ENCODE measurements at places on chromosomes 13 and 19.

GRCh38 chr19:1874554-1875185, 10.6 kb downstream of the ABHD17A start:
- DNase-seq = no peak

DNA sequence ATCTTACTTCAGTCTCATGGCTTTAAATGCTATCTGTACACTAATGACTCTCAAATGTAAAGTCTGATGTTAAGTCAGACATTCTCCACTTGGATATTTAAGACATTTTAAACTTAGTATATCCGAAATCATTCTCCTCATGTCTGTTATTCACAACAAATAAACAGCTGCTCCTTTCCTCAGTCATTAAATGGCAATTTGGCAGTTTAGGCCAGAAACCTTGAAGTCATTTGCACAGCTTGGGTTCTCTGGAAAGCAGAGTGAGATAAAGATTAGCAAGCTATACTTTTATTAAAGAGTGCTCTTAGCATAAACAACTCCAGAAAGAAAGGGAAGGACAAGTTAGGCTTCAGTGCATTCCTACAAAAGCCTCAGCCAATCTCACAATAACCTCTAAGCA, 53.7 kb downstream of the DNAJC15 start:
- DNase-seq = no peak

GRCh38 chr13:70708775-70709174, 600.5 kb upstream of the KLHL1 start:
- DNase-seq = no peak

- no peak for DNase-seq
Measured at GRCh38 chr19:6011206-6011605, 33.3 kb upstream of the RANBP3 start.

DNA sequence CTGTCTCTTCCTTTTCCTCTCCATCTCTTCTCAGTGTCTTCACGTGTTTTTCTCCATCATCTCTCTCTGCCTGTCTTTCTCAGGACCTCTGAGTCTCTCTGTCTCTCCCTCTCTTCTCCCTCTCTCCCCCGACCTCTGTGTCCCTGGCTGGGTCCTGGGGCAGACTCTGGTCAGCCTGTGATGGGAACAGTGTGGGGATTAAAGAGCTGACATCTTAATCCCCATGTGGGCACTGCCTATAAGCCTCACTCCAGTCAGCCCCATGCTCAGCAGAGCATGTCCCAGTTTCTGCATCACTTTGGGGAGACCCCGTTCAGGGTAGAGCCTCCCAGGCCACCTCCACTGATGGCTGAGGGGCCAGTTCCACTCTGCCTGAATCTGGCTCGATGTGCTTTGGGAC, 16.2 kb downstream of the EGLN2 start:
- no peak for DNase-seq

- no peak for DNase-seq
Measured at GRCh38 chr13:78169386-78169785, 250.8 kb upstream of the EDNRB start.

GRCh38 chr13:61180234-61180633, 235.4 kb downstream of the PCDH20 start:
- no peak for DNase-seq

DNA sequence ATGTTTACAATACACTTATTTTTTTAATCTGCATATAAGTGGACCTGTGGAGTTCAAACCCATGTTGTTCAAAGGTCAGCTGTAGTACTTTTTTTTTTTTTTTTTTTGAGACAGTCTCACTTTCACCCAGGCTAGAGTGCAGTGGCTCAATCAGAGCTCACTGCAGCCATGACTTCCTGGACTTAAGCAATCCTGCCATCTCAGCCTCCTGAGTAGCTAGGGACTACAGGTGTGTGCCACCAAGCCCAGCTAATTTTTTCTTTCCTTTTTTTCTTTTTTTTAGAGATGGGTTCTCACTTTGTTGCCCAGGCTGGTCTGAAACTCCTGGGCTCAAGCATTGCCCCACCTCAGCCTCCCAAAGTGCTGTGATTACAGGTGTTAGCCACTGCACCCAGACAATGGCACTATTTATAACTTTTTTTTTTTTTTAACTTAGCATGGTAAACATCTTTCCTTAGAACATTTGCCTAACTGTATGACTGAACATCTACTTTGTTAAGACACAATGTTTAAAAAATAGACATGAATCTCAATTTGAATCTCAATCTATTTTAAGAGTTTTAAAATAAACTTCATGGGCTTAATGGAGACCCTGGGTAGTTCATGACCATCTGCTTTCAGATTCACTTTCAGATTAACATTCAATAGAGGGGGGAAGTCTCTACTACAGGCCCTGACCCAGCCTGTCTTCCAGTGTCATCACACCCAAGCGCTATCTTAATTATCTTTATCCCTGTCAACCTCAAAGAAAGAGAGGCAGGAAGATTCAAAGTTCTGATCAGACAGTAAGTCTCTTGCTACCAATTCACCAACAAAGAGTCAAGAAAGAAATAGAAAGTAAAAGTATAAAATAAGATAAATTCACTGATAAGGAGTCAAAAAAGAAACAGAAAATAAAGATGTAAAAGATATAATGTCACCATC, 97.7 kb upstream of the DOCK9 start:
- no peak for DNase-seq

GRCh38 chr19:45136507-45137178, 24.1 kb downstream of the NKPD1 start:
- DNase-seq = no peak

GRCh38 chr13:44111701-44112100, 232.0 kb downstream of the LACC1 start:
- no peak for DNase-seq

DNA sequence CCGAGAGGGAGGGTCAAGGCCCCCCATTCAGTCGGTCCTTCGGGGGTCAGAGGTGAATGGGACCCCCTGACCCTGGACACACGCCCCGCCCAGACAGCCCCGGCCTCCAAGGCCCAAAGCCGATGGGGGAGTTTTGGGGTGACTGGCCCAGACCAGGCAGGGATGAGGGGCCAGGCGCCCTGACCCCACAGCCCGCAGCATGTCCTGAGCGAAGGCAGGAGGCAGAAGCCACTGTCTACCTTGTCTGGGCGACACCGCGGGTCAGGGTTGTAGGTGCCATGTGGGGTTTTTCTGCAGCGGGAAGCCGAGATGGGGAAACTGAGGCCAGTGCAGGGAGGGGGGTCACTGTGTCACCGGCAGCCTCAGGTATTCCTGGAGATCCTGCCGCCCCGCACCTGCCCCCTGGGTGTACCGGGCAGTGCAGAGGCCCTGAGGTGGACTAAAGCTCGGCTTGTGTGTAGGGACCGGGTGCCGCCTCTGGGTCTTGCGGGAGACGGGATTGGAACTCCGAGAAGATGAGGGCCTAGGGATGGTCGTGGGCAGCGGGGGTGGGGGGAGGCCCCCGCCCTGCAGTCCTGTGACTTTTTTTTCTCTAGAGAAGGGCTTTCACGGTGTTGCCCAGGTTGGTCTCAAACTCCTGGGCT, 8.5 kb downstream of the ARID3A start:
- no peak for DNase-seq

DNA sequence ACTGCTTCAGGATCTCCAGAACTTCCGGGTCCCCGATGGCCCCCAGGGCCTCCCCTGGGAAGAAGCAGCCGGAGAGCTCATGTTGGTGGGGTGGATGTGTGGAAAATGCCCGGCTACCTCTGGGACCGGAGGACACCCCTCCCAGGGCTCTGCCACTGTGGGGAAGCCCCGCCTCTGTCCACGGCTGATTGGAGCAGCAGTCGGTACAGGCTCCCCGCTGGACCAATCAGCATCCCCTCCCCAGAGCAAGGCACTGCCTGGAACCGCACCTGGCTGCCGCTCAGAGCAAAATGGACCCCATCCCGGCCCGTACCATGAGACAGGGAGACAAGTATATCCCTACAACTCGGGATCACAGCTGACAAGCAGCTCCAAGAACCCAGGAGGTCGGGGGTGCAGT, 6.4 kb downstream of the DOHH start:
- DNase-seq = no peak

DNA sequence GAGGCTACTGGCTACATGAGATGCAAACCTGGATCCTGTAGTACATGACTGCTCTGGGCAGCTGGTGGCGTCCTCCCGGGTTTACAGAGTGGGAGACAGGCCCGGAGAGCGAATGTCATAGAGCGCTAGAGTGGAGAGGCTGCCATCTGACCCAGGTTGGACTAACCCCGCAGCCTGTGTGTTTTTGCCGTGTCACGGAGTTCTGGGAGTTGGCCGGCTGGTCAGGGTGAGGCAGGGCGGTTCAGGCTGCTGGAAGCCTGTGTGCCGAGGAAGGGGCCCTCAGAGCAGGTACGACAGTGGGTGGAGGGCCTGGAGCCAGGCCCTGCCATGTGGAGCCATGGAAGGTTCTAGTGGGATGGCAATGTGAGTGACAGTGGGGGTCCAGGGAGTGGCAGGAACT, 12.5 kb downstream of the CRTC1 start:
- no peak for DNase-seq

GRCh38 chr13:33230178-33230881, 55.2 kb downstream of the STARD13 start:
- DNase-seq = no peak

- no peak for DNase-seq
Measured at GRCh38 chr13:29847501-29847983, 2.9 kb downstream of the UBL3 start.

GRCh38 chr13:91133941-91134802, 213.3 kb upstream of the MIR17HG start:
- no peak for DNase-seq

GRCh38 chr19:55536366-55536765, 567 bp downstream of the SBK2 start:
- no peak for DNase-seq

GRCh38 chr19:46241626-46242025, 12.1 kb downstream of the IGFL1 start:
- DNase-seq = no peak

- DNase-seq = no peak
Measured at GRCh38 chr13:102260256-102260655, 141.6 kb downstream of the FGF14 start.
